ENCODE measurements at places on chromosomes 11 and 22.
A peak's percentile ranks its signal among the peaks of the same experiment; 100 is the strongest.

- no peak for DNase-seq
These were observed 62.5 kb downstream of the TCF20 start for GRCh38 chr22:42207918-42208317.

- DNase-seq, result no peak
These were observed 23.6 kb downstream of the SLC5A12 start for GRCh38 chr11:26698224-26698623.

GRCh38 chr22:30247974-30248373, 1.4 kb upstream of the LIF start:
- DNase-seq, result no peak

GRCh38 chr11:105670811-105671210, 60.9 kb downstream of the GRIA4 start:
- DNase-seq, result peak; percentile 65

GRCh38 chr11:119363851-119364590, 17.5 kb downstream of the USP2 start:
- peak; percentile 48 for DNase-seq

GRCh38 chr11:131582021-131582525, 211.7 kb downstream of the NTM start:
- DNase-seq, result no peak

- DNase-seq, result no peak
These were observed 110.8 kb downstream of the ARHGAP8 start for GRCh38 chr22:44862981-44863860.

- no peak for DNase-seq
These were observed 167.4 kb downstream of the BRD1 start for GRCh38 chr22:49660321-49660720.

DNA sequence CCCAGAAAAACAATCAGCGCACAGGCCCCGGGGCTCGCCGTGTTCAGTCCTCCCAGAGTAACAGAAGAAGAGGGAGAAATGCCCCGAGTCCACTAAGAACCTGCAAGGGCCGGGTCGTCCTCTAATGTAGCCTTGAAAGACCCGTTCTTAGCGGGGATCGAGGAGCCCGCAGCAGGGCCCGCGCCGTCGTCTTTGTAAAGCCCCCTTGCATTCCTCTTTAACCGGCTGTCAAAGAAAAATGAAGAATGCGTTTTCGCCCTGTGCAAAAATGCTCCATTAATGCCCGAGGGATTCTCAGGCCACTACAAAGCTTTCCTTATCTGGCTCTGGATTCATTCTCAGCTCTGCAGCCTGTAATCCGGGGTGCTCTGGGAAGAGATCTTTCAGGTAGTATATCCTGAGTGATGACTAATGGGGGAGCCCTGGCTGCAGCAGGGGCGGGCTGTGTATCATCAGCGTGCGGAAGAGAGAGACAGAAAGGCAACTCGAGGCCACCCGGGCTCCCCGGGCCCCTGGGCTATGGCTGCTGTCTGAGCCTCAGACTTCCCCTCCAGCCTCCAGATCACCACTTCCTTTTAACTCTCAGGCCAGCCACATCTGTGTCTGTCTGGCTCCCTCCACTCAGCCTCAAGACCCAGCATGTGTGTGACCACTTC, 78.2 kb downstream of the FBLN1 start:
- DNase-seq, result no peak

GRCh38 chr22:30824096-30824495, 129.4 kb downstream of the OSBP2 start:
- no peak for DNase-seq

DNA sequence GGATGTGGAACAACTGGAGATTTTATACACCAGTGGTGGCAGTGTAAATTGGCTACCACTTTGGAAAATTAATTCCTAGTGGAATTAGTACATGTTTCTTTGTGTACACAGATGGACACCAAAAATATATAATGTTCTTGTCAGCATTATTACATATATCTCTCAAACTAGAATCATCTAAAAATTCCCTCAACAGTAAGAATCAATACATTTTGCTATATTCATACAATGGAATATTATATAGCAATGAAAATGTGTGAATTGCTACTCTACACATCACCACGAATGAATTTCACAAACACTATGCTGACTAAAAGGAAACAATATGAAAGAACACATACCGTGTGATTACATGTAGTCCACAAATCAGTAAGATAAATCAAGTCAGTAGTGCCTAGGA, 33.9 kb downstream of the CCDC90B start:
- no peak for DNase-seq

DNA sequence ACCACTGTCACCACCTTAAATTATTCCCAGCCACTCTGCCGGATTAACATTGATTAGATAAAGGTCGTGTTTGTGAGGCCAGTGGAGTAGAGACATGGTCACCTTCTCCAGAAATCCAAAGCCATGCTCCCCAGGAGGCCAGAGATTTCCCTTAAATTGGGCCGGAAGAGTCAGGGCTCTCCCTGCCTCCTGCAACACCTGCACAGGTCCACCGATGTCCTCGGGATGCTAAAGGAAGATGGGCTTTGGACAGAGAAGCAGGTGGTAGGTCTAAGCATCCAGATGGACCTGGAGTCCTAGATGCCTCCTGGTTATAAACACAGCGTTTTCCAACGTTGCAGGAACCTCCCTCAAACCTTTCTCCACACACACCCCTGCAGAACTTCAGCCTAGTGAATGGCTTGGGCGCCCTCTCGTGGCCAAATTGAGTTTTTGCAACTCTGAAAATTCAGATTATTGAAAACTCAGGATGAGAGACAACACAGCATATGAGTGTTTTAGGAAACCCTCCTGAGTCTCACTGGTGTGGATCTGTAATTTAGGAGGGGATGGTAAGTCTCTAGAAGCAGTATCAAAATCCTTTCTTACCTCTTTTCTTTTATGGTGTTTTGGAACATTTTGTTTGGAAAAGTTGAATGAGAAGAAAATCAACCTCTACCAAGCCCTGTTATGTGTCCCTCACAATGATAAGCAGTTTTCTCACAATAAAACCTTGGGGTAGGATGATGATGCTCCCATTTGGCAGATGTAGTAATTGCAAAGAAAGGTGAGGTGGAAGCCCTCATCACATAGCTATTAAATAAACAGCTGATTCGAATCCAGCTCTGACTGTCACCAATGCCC, 109.6 kb downstream of the RRAS2 start:
- peak; percentile 46 for DNase-seq

DNA sequence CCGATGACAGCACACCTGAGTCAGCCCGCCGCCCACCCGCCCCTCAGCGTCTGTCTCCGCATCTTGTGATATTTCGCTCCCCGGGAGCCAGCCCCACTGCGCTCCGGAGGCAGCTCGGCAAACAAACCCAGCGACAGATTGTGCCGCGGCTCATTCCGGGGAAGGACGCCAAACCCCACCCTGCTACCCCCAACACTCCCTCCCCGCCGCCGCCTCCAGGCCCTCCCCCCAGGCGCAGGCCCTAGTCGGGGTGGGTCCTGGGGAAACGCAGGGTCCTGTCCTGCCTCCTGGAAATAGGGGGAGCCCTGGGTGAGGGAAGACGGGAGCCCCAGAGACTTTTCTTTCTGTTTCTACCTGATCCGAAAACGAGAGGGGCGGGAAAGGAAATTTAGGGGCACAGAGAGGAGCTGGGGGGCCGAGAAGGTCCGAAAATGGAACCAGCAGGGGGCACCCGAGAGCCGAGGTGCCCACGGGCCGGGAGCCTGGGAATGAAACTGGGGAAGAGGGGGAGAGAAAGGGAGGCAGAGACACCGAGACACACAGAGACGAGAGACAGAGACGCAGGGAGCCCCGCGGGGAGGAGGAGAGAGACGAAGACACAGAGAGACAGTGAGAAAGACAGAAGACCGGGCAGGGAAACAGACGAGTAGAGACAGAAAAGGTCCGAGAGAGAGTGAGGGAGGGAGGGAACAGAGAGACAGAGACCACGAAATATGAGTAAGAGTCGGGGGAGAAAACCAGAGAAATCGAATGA, 1.7 kb upstream of the RTN4RL2 start:
- DNase-seq, result peak; percentile 17

- no peak for DNase-seq
These were observed 2.5 kb upstream of the MIF start for GRCh38 chr22:23891726-23892125.
